ENCODE measurements at places on chromosomes 7 and 10.

DNA sequence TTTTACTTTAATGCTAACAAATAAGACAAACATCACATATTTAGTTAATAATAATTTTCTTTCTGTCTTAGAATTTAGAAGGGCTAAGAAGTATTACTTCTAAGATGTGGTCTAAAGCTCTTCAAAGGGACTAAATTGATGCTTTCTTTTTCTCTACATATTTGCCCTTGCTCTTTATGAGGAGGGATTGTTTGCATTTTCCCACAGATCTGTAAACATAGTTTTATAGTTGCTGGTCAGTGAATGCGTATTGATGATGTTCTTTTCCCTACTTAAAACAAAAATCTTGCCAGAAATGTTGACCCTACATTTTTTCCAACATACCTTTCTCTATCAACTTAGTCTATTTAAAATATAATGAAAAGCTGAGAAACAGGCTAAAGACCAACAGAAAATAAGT, 372.4 kb upstream of the LRGUK start:
- no peak for DNase-seq

GRCh38 chr7:66930341-66930740, 9.3 kb downstream of the TMEM248 start:
- no peak for DNase-seq

- DNase-seq: no peak
Measured at GRCh38 chr7:158996214-158997109, 140.1 kb downstream of the DYNC2I1 start.

DNA sequence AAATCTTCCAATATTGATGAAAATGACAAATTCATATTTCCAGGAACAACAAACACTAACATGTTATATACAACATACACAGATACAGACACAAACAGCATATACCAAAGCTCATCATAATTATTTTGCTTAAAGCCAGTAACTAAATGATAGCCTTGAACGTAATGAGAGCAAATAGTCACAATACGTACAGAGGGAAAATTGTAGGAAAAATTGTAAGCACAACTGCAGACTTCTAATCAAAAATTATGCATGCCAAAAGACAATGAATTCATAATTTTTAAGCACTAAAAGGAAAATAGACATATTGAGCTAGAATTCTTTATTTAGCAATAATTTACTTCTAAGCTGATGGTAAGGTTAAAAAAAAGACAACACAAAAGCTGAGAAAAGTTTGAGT, 1466.9 kb upstream of the CELF2 start:
- no peak for DNase-seq

DNA sequence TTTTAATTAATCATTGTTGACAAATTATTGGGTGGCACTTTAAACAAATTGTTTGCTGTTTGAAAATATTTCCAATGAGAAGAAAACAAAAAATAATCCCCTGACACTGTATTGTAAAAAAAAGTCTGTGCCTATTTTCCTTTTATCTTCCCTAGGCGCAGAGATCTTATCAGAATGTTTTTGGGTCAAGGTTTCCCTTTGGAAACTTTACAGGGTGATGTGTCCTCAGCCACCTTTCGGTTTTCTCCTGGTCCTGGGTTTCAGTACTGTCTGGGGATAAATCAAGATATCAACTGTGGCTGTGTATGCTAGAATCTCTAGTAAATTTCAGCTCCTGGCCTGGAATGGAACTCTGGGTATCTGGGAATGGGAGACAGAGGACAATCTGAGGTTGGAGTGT, 1.4 kb downstream of the ZNF107 start:
- DNase-seq: no peak

DNA sequence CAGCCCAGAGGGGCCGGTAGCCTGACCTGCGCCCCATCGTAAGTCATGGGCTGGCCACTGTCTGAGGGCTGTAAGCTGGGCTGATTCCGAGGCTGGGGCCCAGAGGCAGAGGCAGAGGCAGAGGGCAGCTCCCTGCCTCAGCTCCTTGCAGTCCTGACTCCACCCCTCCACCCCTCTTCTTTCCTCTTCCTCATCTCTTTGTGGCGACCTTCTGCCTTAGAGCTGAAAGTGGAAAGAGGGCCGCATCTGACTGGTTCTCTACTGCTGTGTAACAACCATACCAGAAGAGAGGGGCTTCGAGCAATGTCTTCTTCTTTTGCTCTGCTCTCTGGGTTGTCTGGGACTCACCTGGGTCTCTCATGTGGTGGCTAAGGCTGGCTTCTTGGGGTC, 179.1 kb downstream of the RPS24 start:
- no peak for DNase-seq

DNA sequence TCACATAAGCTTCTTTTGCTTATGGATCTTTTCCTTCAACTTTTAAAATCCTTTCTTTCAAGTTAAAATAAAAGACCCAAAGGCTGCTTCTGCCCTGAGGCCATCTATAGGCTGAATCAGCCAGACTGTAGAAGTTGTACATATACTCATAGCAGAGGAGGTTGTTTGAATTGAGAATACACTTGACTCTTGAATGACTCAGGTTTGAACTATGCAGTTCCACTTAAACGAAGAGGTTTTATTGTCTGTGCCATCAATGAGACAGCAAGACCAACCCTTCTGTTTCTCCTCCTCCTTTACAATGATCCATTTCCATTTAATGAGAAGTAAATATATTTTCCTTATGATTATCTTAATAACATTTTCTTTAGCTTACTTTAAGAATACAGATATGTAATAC, 5.8 kb downstream of the ZNF365 start:
- DNase-seq: no peak

DNA sequence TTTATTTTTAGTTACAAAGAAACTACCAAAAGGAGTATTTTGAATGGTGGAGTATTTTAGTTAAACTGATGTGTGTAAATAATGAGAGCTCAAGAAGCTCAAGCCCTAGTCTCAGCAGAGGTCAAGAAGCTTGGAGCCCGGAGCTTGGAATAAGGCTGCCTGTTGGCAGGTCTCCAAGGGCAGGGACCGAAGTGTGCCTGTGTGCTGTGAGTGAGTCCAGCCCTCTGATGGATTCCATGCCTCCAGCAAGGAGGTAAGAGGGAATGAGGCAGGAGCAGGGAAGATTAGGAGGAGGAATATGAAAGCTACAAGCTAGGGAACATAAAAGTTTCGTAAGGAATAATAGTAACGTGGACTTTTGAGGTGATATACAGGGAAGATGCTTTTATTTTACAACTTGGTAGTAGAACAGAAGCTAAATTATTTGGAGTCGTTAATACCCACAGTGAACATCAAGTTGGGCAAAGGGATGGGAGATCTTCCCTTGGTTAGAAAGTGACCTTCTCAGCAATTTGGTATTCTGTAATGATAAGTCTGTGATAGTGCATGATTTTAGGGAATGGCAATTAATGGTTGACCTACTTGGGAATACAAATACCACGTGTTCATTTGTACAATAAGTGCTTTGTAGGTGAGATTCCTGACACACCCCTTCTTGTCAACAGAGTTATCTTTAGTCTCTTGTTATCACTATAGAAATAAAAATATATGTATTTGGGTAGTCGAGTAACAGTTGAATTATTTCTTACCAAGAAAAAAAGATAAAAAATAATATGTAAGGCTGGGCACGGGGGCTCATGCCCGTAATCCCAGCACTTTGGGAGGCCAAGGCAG, 4.6 kb downstream of the SEC23IP start:
- DNase-seq: no peak

- no peak for DNase-seq
Measured at GRCh38 chr10:42930516-42931192, 146.2 kb upstream of the RET start.

GRCh38 chr10:114653926-114654325, 4.1 kb downstream of the ABLIM1 start:
- DNase-seq: no peak

GRCh38 chr7:88455696-88456095, 149.0 kb upstream of the STEAP4 start:
- no peak for DNase-seq

GRCh38 chr10:11437391-11438142, 173.9 kb downstream of the USP6NL start:
- DNase-seq: no peak

- DNase-seq: no peak
Measured at GRCh38 chr7:94301024-94301586, 93.6 kb upstream of the COL1A2 start.

- no peak for DNase-seq
Measured at GRCh38 chr10:11898372-11899066, 75.4 kb downstream of the PROSER2 start.

DNA sequence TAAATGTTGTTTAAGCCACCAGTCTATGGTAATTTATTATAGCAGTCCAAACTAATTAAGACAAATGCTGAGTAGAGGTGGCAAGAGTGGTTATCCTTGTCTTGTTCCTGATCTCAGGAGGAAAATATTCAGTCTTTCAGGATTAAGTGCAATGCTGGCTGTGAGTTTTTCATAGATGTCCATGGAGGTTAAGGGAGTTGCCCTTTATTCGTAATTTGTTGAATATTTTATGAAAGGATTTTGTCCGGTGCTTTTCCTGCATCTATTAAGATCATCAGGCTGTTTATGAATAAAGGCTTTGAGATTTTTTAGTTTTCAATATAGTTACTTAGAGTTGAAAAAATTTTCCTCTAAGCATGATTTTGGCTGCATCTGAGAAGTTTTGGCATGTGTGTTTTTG, 182.2 kb downstream of the SPAG6 start:
- DNase-seq: no peak

GRCh38 chr7:96800824-96801223, 91.2 kb upstream of the SEM1 start:
- DNase-seq: no peak

DNA sequence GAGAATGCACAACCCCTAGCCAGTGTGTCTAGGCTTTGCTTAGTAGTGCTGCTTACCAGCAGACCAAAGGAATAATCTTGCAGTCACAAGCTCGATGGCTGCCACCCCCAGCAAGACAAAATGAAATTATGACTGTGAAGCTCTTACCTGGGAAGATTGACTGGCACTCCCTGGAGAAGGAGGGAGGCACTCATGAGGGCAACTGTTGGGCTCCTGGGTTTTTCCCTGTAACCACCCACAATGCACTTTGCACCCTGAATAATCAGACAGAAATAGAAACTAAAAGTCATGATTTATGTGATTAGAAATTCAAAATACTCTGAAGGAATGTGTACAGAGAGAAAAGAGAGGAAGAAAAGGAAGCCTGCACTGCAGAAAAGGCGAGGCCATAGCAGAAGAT, 144.3 kb upstream of the DGKB start:
- no peak for DNase-seq

DNA sequence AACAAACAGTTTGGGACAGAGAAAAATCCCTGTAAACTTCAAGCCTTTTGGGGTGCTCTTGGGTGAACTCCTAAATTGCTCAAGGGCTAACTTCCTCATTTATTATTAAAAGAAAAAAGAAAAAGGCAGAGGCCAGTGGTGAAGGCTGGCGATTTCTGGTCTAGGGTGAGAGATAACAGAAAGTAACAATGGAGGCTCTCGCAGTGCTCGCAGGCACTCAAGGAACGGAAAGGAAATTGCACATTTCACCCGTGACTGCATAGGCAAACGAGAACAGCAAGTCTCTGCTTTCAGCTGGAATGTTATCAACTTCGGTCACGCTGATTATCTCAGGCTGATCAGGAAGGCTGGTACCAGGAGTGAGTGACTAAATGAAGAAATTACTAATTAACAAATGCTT, 70.7 kb downstream of the PRKAG2 start:
- no peak for DNase-seq

- no peak for DNase-seq
Measured at GRCh38 chr10:88082806-88083596, 219.6 kb downstream of the PTEN start.

Data from esophagus squamous epithelium (tissue), 5 donors.